ENCODE measurements at places on chromosomes 1 and 21. TPM values are rescaled to one million over a fixed set of nuclear protein-coding genes. Genes with fewer than 3 reads are reported as not detected.
A peak's percentile ranks its signal among the peaks of the same experiment; 100 is the strongest.

TAS1R1 gene
- total RNA-seq = not detected

CEP104 gene
- total RNA-seq = 24.9 TPM

RPS8 gene
- total RNA-seq = 894 TPM

FBLIM1 gene
- 41.0 TPM for total RNA-seq

GRCh38 chr1:155646307-155646706, 36.3 kb downstream of the MSTO1 start:
- peak; percentile 48 for DNase-seq

DNA sequence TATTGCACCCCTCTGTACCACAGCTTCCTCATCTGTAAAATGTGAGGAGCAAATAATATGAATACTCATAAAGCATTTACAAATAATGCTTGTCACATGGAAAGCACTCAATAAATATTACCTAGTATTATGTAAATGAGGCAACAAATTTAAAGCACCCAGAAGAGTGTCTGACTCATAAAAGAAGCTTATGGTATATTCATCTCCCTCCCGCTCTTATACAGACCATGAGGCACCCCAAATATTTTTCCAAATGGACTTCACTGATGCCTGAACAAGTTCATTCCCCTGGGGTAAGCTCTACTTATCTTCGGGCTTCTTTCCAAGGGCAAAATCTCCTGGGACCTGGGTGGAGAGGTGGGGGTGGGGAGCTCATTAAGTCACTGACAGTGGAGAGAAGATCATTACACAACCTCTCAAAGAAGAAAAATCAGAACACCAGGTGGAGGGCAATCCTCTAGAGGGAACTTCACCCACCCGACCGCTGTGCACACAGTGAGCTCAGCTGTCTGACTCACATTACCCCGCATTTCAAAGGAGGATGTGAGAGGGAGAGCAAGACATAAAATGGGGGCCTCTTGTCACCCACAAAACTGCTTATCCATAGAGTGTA, 166.2 kb downstream of the ASTN1 start:
- no peak for DNase-seq

DNA sequence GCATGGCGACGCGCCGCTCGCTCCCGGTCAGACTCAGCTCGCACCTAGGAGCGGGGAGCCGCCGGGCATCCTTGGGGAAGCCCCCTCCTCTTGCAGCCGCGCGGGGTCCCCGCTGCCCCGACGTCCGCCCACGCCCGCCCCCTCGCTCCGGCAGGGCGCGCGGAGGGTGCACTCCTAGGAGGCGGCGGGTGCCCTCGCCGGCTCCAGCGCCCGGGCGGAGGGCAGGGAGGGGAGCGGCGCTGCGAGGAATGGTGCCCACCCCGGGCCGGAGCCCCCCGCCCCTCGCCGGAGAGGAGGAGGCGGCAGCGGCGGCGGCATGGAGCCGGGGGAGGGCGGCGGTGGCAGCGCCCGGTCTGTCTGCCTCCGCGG, 488 bp downstream of the FAM78B start:
- DNase-seq = no peak

DNA sequence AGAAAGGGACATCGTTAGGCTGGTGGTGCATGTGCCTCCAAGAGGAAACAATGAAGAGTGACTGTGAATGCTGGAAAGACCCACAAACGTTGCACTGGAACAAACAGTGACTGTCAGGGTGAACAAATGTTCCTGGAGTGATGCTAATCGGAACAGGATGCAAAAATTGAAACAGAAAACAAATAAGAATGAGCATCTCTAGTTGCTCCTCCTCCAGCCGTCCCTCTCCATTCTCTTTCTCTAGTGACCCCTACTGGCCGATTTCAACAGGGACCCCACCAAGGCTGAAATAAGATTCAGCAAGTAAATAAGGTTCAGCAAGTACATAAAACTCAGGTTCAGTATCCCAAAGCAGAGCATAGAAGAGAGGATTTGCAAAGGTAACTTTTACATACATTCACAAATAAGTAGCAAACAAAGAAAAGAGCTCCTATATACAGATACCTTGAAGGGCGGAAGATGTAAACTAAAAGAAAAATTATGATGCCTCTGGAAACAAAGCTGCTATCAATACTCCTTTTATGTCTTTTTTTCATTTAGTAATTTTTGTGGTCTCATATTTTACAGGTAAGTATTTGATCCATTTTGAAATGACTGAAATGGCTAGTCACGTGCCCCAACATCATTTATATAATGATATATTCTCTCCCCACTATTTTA, 836.1 kb upstream of the ADAMTS5 start:
- DNase-seq = peak; percentile 46

DNA sequence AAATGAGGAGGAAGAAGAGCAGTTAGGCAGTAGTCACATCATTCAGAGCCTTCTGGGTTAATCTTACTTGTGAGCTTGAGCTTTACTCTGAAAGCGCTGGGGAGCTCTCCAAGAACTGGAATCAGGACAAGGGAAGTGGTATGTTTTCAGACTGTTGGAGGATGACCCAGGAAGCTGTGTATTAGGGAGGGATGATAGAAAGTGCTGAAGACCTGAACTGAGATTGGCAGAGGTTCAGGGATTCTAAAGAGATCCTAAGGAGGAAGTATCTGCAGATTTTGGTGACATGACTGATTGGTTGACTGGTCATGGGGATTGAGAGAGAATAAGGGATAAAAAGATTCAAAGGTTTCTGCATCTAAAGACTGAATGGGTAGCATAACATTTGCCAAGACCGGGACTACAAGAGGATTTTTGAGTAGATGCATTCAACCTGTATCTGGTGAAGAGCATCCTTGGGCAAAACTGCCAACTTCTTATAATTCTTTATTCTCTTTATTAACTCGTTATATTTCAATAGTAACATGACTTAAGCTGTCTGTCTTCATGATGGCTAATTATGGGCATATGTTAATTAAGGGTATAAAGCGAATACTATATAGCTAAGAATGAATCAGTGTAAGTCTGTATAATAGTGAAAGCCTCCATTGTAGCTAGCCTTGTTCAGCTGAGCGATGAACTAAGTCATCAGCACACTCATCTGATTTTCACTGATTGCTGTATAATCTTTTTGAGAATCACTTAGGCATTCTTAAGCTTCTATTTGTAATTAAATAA, 41.8 kb downstream of the XCL1 start:
- no peak for DNase-seq

- no peak for DNase-seq
Observed at GRCh38 chr1:31772669-31773248, 8.6 kb upstream of the ADGRB2 start.

- DNase-seq = no peak
Observed at GRCh38 chr1:59218521-59219236, 78.2 kb upstream of the FGGY start.

DNA sequence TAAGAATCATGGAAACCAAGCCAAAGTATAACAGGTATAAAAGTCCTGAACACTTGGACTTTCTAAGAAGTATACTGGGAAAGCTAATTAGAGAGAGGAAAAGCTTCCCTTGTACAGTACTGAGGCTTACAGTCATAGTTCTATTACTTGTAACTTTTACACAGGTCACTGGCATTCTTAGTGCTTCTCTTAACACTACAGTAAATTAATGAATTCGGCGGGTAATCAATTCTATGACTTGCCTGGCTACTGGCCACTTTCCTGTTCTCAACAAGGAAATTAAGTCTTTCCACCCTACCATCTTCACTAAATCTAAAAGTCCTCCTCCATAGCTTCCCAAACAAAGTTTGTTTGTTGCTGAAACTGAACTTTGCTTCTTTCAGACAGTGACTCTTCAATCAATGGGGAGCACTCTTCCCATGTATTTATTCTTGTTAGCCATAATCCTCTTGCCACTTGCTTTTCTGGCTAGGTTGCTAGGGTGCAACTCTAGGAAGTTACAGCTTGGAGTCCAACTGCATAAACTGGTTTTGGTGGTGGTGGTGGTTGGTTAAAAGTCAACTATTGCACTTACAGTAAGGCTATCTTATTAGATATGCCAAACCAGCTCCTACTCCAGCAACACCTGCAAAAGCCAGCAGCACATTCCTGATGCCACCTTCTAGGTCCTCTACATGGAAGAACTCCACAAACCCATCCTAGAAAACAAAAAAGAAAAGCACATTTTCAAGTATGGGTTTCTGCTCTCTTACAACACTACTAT, 2.4 kb downstream of the MCL1 start:
- peak; percentile 46 for DNase-seq

DNA sequence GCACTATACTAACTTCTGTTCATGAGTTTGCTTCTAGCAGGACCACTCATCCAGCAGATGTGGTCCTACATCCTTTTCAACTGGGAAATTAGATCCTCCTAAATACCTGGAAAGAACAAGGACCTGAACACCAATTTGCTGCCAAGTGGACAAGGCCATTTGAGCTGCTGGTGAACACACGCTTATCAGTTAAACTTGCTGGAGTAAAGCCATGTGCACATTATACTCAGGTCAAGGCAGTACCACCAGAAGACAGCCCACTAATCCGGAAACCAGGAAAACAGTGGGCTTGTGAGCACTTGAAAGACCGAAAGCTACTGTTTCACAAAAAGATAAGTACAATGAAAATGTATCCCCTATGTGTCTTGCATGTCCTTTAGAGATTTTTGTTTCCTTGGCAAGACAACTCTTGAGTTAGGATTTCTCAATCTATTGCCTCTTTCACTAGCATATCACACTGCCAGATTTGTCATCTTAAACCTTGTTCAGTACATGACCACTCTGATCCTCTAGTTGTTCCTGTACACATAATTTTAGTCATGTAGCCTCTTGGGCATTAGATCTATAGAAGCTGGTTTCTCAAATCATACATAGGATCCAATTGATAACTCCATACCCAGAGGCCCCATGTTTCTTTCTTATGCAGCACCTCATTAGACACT, 4.5 kb upstream of the REN start:
- DNase-seq = no peak

DNA sequence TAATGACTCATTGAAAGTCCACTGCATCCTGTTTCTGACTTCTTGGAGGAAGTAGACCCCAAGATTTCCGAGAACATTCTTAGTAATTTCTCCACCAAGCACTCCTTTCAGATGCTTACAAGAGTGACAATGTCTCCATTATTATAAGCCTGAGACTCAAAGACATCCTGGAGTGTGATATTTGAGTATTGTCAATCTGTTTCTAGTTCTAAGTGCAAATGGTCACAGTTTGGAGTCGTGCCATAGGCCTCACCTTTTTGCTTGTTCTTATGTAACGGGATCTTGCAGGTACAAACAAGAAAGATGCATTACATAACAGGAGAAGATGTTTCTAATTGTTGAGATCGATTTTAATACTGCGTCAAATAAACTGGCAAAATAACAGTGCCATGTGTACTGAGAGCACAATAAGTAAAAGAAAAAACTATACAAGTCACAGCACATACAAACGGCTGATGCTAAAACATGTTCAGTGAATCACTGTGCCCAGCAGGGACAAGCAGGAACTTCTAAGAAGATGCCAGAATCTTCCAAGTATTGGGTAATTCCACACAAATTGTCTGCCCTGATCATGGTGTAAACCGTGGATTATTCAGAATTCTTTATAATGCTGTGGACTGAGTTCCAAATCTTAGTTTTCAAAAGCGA, 54.1 kb downstream of the CD2 start:
- DNase-seq = no peak

GRCh38 chr21:44497703-44498126, 42.3 kb downstream of the KRTAP10-1 start:
- DNase-seq = peak; percentile 34

GRCh38 chr1:31036749-31037500, 28.6 kb downstream of the PUM1 start:
- DNase-seq = no peak

GRCh38 chr1:15153842-15154479, 414 bp downstream of the TMEM51 start:
- DNase-seq = peak; percentile 43

Measured in fibroblast of the aortic adventitia (primary cell).